ENCODE measurements at places on chromosomes 2 and 18.

GRCh38 chr2:71804281-71804751 lies 343.3 kb downstream of the CYP26B1 start:
- no peak for DNase-seq

GRCh38 chr2:125572660-125573059 lies 1083.3 kb upstream of the GYPC start:
- no peak for DNase-seq

DNA sequence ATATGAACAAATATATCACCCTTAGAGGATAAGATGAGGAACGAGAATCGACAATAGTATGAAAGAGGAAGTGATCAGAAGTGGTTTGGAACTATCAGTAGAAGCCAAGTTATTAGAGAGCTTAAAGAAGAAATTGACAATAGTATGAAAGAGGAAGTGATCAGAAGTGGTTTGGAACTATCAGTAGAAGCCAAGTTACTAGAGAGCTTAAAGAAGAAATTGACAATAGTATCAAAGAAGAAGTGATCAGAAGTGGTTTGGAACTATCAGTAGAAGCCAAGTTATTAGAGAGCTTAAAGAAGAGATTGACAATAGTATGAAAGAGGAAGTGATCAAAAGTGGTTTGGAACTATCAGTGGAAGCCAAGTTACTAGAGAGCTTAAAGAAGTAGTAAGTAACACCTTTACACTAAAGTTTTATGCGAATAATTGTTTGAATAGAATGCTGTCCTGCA lies 175.5 kb downstream of the ZNF407 start:
- no peak for DNase-seq

- DNase-seq = no peak
These were observed 100.0 kb downstream of the SPOPL start for GRCh38 chr2:138601458-138602165.

- no peak for DNase-seq
These were observed 4.1 kb downstream of the INHBB start for GRCh38 chr2:120350080-120350479.

GRCh38 chr2:166439078-166439477 lies 55.0 kb downstream of the SCN7A start:
- no peak for DNase-seq

- no peak for DNase-seq
These were observed 403 bp downstream of the TMEM127 start for GRCh38 chr2:96265349-96265839.

DNA sequence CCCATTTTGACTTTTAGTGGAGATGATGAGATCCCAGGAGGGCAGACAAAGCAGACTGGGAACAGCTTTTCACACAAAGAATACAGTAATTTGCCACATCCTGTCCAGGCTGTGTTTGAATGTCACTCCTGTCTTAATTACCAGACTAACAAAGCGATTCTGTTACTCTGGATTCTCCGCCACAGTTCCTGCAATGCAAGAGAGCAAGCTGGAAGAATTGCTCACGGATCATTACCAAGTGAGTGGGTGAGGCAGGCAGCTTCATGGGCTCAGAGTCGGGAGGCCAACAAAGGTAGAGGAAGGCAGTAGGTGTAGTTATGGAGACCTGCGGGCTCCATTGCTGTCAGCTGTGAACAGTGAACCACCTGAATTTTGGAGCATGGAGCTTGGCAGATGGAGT lies 250.5 kb upstream of the ATP5MC3 start:
- no peak for DNase-seq

DNA sequence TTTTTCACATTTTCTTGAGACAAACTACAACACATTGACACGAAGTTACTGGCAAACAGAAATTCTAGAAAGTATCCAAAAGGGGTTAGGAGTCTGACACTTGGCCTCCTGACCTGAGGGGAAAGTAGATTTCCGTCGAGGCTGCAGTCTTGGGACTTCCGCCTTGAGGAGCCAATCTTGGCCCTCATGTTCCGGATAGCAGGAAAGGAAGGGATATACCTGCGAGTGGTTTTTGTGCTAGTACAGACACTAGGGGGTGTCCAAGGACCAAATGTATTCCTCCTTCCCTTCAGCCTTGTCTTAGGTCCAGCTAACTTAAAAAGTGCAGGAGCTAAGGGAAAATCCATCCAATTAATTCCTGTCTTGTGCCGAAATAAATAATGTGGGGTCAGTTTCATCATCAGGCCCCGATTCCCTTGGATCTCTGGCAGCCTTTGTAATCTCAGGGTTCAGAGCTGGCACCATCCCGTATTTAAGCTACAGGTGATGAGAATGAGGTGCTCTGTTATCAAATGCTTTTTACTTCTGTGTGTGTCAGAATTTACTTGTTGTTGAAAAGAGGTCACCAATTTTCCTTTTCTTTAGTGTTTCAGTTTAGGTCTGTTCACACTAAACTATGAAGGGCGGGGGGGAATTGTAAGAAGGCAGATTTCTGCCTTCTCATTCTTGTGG lies 330.2 kb upstream of the FANCL start:
- peak; percentile 3 for DNase-seq

GRCh38 chr2:60484133-60484645 lies 69.3 kb downstream of the BCL11A start:
- no peak for DNase-seq

DNA sequence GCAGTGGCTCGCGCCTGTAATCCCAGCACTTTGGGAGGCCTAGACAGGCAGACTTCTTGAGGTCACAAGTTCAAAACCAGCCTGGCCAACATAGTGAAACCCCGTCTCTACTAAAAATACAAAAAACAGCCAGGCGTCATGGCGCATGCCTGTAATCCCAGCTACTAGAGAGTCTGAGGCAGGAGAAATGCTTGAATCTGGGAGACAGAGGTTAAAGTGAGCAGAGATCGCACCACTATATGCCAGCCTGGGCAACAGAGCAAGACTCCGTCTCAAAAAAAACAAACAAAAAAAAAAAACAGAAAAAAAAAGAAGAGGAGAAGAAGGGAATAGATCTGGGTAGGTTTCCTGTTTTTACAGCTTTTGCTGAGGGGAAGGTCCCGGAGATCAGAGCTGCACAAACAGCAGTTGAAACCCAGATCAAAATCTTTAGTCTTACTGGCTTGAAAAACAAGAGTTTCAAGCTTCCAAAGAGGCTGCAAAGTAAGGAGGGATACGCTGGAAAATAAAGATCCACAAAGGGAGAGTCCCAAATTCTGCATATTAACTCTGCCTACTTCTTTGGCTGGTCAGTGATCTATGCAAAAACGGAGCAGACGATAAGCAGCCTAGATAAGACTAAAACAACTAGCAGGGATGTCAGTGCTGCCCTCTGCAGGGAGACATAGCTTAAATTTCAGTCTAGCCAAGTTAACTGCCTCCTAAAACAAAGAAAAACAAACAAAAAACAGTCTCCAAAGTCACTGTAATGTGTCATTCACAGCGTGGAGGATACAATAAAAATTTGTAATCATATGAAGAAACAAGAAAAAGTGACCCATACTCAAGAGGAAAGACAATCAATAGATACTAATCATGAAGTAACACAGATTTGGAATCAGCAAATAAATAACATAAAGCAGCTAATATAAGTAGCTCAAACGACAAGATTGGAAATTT lies 74.1 kb downstream of the TLK1 start:
- peak; percentile 69 for DNase-seq

GRCh38 chr18:68991286-68991685 lies 193.4 kb downstream of the CCDC102B start:
- no peak for DNase-seq

Data from CD4-positive, alpha-beta T cell treated with Interleukin-17A for 1 hour (primary cell).